ENCODE measurements at places on chromosomes 5 and 9.

DNA sequence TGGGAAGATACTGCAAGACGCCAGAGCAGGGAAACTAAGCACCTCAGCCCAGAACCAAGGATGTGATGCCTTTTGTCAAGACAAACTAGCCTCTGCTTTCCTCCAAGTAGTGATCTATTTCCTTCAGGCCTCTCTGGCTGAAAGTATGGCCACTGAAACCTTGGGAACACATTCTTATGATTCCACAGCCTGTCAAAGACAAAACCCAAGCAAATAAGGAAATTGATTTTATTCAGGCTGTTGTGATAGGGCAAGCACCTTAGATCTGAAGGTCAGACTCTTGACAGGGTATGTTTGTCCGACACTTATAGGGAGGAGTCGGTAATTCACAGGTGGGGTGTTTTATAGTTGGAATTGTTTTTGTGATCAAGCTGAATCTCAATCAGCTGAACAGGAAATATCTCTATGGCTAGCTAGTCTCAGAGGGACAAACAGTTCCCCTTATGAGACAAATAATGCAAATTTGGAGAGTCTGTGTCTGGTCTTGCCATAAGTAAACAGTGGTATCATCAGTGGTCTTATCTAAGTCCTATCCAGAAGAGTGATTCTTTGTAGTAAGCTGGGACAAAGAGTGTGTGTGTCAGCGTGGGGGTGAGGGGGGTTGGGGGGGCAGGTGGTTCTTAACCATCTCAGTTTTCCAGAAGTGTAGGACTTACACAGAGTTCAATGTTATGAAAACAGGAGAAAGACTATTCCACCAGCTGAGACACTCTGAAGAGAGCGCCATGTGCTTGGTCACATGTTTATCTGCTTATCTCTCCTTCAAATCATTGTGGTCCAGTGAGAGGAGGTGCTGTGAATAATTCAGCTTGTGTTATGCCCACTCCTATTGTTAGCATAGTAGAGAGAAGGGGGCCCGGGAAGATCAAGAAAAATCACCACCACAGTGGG lies 6.7 kb upstream of the ZCCHC10 start:
- DNase-seq: no peak

- DNase-seq: no peak
These were observed 1492.9 kb upstream of the C9orf72 start for GRCh38 chr9:29066141-29066640.

DNA sequence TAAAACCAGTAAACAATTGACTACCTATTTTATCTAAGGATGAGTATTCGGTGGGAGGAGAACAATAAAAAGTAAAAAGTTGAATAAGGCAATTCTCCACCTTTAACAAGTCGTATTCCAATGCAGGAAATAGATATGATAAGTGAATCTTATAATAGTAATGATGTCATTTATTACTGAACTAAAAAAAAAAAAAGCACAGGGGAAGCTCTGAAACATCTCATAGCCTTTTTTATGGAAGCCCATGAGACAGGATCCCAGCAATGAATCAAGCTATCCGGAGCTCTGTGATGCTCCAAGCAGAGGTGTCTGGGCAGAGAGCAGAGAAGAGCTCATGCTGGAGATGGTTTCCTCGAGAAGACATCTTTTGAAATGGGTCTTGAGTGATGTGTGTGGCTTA lies 376.0 kb downstream of the ICE1 start:
- no peak for DNase-seq

DNA sequence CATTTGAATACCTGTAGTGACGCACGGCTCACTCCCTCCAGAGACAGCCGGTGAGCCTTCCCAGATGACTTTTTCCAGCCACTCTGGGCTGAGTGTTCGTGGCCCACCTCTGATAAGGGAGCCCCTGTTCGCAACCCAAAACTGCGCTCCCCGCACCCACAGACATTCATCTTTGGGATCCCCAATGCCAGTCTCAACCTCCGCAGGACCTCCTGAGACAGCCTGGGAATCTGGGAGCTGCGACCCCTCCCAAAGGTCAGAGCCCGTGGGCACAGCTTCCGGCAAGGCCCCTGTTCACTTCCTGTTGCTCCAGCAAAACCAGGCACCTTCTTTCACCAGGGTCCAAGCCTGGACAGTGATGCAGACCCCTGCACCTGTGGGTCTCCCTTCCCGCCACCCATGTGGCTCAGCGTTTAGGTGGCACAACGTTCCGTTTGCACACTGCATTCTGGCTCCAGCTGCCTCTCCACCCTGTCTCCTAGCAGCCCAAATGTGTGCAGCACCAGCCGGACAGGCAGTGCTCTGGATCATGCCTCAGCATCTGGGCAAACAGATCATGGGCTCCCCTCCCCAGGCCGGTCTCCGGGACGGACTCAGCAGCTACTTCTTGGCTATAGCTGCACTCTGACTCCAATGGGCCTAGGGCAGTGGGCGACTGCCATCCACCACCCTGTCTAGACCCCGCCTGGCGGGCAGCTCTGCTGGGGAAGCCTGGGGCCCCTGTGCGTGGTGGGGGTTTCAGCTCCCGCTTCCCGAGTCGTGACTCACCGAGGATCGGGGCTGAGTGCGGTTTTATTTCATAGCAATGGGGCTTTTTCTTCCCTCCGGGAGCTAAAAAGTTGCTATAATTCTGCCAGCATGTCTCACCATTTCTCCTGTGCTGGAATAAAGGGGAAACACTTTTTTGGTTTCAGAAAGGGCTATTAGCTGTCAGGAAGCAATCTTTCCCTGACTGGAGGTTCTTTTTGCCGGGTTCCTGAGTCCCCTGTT lies 156.0 kb downstream of the OLFM1 start:
- no peak for DNase-seq
